ENCODE measurements at places on chromosomes 2 and 18.

DNA sequence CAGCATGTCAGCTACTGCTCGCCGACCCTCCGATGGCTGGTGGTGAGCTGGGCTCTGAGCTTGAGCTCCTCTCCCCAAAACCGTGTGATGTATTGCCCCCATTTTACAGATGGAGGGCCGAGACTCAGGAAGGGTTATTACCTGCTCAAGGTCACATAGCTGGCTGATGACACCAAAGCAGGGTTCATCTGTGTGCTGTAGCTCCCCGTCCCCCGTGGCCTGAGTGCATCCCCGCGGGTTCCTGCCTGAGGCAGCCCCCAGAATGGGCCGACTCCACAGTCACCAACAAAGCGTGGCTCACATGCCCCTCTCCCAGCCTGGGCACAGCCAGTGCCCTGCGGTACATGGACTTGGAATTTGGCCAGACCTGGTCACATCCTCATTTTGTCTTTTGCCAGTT, 198.6 kb downstream of the TFCP2L1 start:
- DNase-seq, result no peak

- no peak for DNase-seq
These were observed 162.7 kb upstream of the COL3A1 start for GRCh38 chr2:188811522-188811921.

DNA sequence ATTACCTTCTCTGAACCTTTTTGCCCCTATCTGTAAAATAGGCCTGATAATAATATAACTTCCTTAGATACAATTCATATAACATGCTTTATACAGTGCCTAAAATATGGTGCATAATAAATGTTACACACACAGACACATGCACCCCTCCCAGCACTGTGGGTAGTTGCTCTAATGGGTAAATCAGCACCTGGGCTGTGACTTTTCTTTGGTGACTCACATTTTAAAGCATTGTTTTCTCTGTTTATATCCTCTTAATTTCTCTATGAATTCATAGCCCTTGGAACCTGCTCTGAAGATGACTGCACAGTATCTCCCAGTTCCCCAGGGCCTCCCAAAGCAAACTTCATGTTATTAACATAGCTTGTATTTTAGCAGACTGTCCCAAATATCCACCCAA, 248.2 kb upstream of the TNP1 start:
- no peak for DNase-seq

- DNase-seq, result no peak
These were observed 357.0 kb downstream of the GALNT13 start for GRCh38 chr2:154228566-154229280.

- DNase-seq, result no peak
These were observed 141.6 kb downstream of the SRBD1 start for GRCh38 chr2:45469314-45470099.

DNA sequence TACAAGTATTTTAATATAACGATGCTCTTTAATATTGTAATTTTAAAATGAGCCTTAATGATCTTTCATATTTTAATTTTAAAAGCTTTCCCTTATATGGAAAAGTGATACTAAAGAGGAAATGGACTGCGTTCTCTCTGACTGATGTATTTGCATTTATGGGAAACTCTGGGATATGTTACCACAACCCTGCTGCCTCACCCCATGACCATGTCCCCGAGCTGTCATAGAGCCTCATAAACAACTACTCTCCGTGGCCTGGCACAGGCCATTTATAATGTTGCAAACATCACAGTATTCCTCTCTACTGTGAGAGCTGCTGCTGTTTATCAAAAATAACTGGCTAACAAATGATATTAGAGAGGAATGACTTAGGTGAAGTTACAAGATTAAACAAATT, 75.8 kb upstream of the SEC11C start:
- no peak for DNase-seq

GRCh38 chr2:238254095-238254723, 14.4 kb upstream of the HES6 start:
- no peak for DNase-seq

GRCh38 chr2:89784960-89785359, 1093.5 kb downstream of the RPIA start:
- no peak for DNase-seq

DNA sequence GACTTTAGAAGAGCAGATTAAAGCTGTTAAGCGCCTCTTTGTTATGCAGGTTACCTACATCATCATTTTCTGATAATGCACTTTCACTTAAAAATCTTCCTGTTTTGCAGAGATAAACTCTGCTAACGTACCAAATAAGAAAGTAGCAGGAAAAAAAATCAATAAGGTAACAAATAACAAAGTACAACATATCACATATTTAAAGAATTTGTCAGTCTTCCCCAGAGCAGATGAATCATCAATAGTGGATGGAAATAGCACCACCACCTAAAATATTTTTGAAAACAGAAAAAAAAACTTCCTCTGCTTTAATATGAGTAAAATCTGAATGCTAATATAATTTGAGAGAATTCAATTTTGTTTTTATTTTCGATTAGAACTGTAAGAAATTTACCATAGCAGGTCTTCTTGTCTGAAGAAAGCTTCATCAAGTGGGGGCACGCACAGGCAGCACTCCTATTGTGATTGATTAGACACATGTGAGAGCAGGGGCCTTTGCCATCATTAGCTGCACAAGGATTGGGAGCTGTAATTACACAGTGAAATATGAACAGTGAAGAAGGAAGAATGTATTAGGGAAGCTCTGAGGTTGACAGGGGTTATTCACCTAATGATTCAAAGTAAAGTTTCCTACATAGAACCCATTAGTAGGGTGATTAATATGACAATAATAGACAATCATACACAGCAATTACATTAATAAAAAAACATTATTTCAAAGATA, 1279.4 kb downstream of the LRP1B start:
- DNase-seq, result no peak

- DNase-seq, result peak; percentile 44
These were observed 52.0 kb upstream of the ARL4C start for GRCh38 chr2:234548695-234549420.

GRCh38 chr2:19902216-19902740, 495 bp upstream of the TTC32 start:
- DNase-seq, result no peak

- no peak for DNase-seq
These were observed 13.3 kb upstream of the TMX3 start for GRCh38 chr18:68728081-68728700.

- DNase-seq, result no peak
These were observed 9.0 kb downstream of the CNNM3 start for GRCh38 chr2:96825057-96825456.

DNA sequence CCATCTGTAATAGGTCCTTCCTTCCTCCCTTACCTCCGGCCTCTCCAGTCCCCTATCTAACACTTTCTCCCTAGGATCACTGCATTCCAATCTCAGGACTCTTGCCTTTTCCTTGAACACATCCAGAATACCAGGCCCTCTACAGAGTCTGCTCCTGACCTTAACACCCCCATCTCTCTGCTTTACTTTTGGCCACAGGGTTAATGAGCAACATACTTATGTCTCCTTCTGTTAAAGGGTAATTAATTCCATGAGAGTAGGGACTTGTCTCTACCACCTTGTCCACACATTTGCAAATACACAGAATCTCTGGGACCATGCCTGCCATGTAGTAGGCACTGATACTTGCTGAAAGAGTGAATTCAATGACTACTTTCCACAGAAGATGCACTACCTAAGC, 94.9 kb downstream of the COBLL1 start:
- no peak for DNase-seq

GRCh38 chr18:65146482-65147021, 604.3 kb upstream of the CDH7 start:
- DNase-seq, result no peak

DNA sequence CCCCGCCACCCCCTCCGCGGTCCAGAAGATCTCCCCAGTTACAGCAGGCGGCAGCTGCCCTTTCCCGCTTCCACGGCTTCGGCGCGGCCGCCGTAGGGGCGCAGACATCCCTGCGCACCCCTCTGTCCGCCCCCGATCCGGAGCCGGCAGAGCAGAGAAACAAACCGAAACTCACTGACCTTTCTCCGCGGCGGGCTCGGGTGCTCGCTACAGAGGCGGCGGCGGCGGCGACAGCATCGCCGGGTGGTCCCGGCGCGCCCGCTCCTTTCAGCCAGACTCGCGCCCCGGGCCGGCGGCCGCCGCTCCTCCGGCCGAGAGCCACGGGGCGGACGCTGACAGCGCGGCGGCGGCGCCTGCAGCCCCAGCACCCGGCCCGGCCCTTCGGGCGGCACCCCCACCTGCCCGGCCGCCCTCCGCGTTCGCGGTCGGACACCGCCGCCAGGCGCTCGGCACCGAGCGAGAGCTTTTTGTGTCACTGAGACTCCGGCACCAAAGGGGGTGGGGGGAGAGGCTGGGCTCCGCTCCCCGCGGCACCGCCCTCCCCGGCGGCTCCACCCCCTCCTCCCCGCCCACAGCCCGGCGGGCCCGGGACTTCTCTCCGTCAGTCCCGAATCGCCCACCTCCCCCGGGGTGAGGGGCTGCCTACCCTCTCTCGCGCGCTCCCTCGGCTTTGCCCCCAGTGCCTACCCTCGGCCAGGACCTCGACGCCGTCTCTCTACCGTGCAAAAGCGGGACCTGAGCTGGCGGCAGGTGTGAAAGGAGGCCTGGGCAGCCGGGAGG, 1.4 kb upstream of the RNF152 start:
- peak; percentile 83 for DNase-seq

GRCh38 chr2:15890936-15891905, 49.1 kb upstream of the MYCN start:
- no peak for DNase-seq

DNA sequence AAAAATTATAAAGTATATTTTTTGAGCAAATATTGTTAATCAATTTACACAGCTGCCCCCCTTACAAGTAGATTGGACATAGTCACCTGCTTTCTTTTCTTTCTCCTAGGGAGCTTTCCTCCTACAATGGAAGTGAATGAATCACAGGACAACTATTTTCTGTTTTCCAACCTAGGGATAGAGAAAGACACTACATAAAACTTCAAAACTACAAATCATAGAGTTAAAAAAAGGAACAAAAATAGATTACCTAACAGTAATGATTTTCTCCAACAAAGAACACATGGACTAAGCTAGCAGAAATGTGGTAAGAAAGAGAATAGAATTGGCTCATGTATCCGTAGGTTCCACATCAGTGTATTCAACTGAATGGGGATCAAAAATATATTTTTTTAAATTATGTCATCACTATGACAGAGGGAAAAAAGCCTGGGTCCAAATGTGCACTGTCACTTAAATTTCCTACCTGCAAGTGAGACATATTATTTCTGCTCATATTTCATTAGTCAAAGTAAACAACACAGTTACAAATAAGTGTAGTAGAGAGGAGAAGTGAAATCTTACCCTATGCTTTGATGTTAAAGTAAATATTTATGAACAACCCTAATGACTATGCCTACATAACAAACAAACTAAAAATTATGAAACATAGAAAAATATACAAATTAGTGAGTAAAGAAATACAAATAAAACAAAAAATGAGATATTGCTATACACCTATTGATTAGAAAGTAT, 756.7 kb downstream of the SOCS6 start:
- no peak for DNase-seq

DNA sequence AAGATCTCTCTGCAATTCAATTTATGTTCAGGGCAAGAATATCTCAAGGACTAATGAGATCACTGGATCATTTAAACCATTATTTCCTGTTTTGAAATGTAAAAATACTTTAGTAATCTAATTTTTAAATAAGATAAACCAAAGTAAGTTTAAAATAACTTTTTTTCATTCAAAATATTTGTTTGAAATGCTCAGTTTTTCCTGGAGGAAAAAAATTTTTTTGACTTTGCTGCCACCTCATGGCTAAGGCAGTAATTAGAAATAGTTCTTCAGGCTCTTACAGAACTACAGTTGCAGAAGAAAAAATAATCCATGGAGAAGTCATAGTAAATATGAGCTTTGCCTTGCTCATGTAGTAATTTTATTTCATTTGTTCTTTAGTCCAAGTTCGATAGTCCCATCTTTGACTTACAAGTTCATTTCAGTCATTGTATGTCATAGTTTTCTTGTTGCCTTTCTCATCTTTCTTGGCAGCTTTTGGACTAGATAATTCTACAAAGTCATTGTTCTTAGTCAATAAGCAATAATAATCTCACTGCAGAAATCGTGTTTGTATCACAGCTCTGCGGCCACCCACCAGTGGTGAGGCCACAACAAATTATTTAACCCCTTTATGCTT, 127.4 kb downstream of the DPP4 start:
- peak; percentile 33 for DNase-seq

DNA sequence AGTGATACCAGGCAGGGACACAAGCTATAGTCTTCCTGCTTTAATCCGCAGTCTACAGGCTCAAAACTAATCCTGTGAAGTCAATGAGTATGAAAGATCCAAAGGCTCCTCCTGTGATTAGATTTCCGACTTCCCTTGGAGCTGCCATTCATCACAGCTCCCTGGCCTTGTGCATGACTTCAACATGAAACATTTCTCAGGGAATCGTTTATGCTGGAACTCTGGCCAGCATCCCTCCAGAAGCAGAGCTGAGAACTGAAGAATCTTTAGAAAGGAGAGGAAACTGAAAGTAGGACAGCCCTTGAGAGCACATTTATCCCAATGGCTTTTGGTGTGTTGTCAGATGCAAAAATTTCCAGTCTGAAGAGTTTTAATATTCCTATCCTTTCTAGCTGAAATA, 84.3 kb upstream of the SESTD1 start:
- DNase-seq, result no peak

- DNase-seq, result no peak
These were observed 45.7 kb downstream of the MAP3K2 start for GRCh38 chr2:127342101-127342500.

DNA sequence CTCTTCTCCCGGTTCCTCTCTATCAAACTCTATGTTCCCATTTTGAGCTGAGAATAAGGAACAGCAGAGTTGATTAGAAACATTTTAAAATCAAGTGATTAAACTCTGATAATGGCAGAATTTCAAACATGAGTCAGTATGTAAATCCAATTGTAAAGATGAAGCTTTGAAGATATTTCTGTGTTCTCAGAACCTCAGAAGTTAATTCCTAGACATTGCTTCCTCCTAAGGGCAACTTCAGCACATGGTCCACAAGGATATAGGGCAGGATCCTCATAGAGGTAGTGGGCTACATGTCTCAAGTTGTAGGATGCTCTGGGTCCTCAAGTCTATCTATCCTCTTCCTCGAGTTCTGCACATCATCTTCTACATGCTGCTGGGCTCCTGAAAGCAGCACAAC, 46.3 kb downstream of the QPCT start:
- DNase-seq, result no peak

DNA sequence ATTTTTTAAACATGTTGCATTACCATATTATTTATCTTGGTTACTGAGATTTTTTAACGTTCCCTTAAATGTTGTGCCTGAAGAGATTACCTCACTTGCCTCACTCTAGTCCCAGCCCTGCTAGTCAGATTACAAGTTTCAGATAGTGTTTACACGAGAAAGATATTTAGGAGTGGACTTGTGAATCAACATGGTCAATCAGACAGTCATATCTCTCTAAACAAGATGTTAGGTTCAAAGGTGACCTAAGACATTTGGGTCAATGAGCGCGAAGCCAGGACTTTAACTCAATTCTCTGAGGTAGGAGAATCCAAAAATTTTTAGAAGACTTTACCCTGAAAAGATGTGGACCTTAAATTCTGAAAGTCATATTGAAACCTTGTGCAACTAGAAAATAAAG, 14.8 kb upstream of the CALCRL start:
- no peak for DNase-seq

GRCh38 chr2:40680547-40680946, 228.7 kb upstream of the SLC8A1 start:
- no peak for DNase-seq

- DNase-seq, result peak; percentile 29
These were observed 847 bp downstream of the SERPINE2 start for GRCh38 chr2:224038049-224038829.

Measured in globus pallidus (tissue), 1 donor.